Large intestine (tissue), 12 donors: ENCODE measurements at places on chromosomes 5 and 9.
A peak's percentile ranks its signal among the peaks of the same experiment; 100 is the strongest.

DNA sequence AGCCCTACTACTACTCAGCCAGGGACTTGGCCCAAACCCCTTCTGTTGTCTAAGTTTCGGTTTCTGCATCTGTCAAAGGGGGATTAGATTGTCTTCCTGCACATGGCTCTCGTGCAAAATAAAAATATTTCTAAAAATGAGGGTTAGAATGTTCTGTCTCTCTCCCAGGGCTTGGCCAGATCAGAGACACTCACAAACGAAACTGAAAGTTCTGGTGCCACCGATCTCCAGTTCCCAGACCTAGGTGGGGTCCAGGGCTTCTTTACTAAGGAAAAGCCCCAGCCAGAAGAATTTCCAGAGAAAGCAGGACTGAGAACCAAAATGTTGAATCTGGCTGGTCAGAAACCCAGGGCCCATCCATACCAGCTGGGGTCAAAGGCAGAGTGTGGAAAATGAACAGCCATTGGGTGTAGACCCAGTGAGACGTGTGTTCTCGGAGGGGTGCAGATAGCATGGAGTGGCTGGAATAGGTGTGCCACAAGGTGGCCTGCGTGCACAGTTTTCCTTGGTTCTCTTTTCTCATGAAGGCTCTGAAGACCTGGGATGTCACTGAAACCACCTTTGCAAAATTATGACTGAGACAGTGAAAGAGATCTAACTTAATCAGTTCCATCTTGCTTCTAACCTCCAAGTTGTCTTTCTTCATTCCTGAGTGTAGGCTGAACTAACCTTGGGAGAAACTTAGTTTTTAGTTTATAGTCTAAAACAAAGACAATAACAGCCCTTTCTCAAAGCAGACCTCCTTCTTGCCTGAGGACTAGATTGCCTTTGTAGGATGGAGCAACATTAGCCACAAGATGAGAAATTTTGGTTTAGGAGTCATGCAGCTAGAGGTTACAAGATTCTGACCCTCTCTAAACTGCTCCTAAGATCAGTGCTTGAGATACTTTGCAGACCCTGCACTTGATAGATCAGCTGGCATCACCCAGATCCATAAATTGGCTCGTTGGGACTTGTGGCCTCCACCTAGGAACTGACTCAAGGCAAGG is 2.3 kb upstream of the SLC23A1 start:
- DNase-seq = peak; percentile 72

GRCh38 chr5:98604301-98604700 is 169.2 kb upstream of the RGMB start:
- no peak for DNase-seq

- DNase-seq = no peak
Measured at GRCh38 chr5:140550147-140551079, 3.0 kb downstream of the EIF4EBP3 start.

GRCh38 chr5:99315413-99316183 is 386.8 kb upstream of the CHD1 start:
- no peak for DNase-seq

DNA sequence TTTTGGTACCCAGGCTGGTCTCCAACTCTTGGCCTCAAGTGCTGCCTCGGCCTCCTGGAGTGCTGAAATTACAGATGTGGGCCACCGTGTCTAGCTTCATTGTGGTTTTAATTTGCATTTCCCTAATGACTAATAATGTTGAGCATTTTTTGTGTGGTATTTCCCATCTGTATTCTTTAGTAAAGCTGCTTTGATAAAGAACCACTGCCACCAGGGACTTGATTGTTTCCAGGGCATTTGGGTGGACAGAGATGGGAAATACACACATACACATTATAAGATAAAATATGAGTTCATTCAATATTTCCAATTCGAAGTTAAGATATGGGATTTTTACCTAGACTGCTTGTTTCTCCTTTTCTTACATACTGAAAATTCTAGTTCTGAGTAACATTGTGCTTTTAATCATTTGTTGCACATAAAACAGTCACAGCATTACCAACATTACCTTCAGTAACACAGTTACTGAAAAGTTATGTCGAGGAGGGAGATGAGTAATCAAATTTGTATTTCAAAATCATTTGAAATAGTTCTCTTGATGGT is 28.9 kb downstream of the HABP4 start:
- no peak for DNase-seq

- DNase-seq = no peak
Measured at GRCh38 chr5:73663161-73663859, 37.3 kb downstream of the ARHGEF28 start.

DNA sequence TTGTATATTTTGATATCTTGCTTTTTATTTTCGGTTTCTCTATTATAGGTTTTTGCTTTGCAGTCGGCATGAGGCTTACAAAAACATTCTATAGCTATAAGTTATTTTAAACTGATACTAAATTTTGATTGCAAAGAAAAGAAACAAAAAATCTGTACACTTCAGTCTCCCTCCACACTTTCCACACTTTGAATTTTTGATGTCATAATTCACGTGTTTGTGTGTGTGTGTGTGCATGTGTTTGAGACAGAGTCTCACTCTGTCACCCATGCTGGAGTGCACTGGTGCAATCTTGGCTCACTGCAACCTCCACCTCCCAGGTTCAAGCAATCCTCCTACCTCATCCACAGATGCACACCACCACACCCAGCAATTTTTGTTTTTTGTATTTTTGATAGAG is 124.9 kb downstream of the MRPS30 start:
- no peak for DNase-seq

DNA sequence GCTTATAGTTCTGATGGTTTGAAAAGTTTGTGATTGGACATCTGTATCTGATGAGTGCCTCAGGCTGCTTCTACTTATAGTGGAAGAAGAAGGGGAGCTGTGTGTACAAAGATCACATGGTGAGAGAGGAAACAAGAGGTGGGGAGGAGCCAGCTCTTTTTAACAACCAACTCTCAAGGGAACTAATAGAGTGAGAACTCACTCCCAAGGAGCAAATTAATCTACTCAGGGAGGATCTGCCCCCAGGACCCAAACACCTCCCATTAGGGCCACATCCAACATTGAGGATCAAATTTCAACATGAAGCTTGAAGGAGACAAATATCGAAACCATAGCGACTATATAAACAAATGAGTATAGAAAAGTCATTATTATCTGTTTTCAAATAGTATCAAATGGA is 64.7 kb upstream of the PRLR start:
- DNase-seq = no peak

DNA sequence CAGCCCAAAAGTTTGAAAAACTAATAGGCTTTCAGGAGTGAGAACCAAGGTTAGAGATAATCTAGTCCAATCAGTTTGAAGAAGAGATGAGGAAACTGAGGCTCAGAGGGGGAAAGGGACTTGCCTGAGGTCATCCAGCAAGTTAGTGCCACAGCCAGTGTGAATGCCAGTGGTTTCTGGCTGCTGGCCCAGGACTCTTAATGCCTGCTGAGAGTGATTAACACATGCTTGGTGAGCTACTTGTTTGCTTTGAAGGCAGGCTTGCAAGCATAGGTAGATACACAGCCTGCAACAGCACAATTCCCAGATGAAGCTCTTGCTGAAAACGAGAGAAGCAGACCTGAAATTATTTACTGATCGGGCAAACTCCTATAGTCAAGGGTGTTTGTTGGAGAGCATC is 591.6 kb upstream of the SGCD start:
- no peak for DNase-seq

DNA sequence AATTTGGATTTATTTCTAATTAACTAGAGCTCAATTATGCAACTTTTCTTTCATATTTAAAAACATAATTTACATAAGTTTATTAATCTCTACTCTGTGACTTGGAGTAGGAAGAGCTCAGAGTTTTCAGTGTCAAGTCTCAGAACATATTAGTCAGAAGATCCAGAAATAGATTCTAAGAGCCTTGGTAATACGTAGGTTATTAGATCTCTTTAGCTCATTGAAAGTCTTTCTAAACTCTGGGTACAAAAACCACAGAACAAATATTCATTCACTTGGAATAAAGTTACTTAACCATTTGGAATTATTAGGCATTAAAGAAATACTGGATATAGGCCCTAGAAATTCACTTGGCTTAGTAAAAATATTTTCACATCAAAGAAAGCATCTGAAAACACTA is 26.3 kb upstream of the ISCA1 start:
- DNase-seq = no peak

- no peak for DNase-seq
Measured at GRCh38 chr5:72271702-72272101, 48.3 kb downstream of the MRPS27 start.

GRCh38 chr9:29208670-29209069 is 1635.4 kb upstream of the C9orf72 start:
- no peak for DNase-seq

GRCh38 chr5:95331358-95331757 is 46.5 kb upstream of the MCTP1 start:
- no peak for DNase-seq

DNA sequence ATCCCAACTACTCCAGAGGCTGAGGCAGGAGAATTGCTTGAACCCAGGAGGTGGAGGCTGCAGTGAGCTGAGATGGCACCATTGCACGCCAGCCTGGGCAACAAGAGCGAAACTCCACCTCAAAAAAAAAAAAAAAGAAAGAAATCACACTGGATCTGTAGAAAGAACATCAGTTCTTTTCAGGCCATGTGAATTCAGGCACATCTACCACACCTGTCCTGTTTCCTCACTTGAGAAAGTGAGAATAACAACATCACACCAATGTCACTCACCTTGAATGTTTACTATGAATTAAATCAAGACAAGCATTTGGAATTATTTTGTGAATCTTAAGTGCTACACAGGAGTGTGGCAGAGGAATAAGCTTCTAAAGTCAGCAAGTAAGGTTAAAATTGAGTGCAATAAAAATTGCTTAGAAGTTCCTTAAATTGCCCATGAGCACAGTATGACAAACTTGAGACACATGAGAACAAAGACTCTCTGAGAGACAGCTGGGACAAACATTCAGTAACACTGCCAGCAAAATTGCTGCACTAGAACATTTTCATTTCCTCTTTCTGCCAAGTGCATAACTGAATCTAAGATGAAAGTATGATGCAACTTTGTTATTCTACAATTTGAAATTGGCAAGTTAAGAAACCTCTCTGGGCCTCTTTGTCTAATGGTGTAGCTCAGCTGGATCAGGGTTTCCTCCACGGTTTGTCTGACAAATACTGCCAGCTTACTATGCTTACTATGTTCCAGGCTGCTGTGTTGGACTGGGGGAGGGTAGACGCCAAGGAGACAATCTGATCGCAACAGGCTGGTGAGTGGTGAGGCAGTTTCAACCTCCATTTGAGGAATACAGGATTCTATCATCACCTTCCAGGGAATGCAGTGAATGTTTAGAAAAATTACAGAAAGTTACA is 1.9 kb upstream of the RIC1 start:
- DNase-seq = peak; percentile 23

GRCh38 chr9:132327537-132327936 is 27.2 kb downstream of the SETX start:
- DNase-seq = no peak

DNA sequence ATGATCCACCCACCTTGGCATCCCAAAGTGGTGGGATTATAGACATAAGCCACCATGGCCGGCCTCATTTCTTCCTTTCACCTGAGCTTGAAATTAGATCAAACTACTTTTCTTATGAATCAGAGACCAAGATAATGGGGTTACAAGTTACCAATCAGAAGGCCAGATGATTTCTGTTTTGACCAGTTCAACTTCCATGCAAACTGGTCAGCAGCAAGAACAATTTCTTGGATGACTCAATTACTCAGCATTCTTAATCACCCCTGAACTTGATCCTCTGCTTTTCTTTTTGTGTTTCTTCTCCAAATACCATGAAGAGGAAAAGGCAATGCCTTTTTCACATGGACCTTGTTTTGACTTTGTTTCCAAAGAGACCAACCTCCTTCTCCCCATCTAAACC is 10.0 kb upstream of the PLIN2 start:
- DNase-seq = no peak

DNA sequence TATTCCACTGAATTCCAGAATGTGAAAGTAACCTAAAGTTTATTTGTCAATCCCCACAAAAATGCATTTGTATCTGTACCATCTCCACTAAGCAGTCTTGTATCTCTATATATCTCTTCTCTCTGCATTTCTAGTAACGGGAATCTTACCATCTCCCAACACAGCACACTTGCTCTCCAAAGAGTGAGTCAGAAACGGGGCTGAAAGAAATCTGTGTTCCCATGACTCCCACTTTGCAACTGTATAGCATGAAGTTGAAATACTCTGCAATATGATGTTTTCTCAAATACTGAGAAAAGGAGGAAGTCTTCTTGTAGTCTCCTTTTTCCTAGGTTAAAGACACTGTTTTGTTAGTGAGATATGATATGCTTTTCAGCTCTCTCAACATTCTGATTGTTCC is 848.8 kb upstream of the ACO1 start:
- no peak for DNase-seq

- DNase-seq = no peak
Measured at GRCh38 chr9:114378016-114378415, 9.8 kb downstream of the AKNA start.

GRCh38 chr9:128101231-128101661 is 26.3 kb downstream of the PTGES2 start:
- no peak for DNase-seq

DNA sequence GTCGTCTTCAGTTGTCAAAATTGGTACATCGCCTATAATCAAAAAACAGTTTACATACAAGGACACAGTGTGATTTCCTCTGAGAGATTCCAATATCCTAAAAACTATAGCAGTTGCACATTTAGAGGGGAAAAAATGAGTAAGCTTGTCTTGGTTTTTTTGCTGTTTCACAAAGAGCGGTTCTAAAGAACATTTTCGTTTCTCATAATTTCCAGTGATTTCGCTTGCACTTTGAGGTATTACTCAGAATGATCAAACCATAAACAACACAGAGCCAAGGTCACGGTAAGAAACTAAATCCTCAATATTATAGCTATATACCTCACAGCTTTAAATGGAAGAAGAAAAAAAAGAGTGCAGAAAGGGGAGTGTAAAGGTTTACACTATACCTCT is 861 bp downstream of the MTX3 start:
- no peak for DNase-seq

DNA sequence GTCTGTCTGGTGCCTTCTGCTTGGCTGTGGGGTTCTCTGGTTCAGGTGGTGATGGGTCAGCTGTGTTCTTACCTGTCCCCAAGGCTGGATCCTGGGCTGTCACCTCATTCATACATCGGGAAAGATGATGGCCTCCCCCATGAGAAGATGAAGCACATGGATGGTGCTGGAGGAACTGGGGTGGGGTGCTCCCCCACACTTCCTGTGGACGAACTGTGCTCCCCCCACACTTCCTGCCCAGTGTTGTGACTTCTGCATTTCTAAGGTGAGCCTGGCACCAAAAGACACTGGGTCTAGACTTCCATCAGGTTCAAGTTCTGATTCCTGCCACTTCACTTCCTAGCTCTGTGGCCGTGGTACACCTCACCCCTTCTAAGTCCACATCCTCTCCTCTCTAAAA is 4.3 kb upstream of the SURF6 start:
- DNase-seq = no peak

- DNase-seq = no peak
Measured at GRCh38 chr9:72065076-72065475, 4.7 kb upstream of the C9orf57 start.

GRCh38 chr5:172860520-172861443 is 26.7 kb downstream of the ERGIC1 start:
- DNase-seq = no peak

GRCh38 chr5:112237456-112237855 is 181.6 kb downstream of the EPB41L4A start:
- no peak for DNase-seq
